ENCODE measurements at places on chromosomes 7 and 10.

DNA sequence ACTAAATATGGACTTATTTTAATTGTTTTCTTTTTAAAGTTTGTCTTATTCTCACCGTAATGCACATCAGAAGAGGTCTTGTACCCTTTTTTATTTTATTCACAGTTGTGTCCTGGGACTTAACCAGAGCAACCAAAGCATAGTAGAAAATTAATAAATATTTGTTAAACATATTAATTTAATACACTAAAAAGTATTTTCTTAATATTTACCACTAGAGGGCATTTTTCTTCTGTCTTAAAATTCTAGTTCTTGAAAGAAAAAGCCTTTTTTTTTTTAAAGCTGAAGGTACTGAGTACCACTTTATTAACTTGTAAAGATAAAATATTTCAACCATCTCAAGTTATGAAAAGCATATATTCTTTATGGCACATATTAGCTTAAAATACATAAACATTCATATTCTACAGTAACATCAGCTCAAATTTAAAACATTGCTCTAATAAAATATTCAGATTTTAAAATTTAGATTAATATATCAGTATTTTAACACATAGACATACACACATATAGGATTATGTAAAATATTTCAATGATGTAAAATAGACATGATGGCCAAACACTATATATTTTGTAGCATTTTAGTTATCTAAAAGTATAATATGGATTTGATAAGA, 260.4 kb downstream of the SEMA3A start:
- DNase-seq, result no peak

- no peak for DNase-seq
Measured at GRCh38 chr7:133883591-133883990, 243.5 kb upstream of the LRGUK start.

- DNase-seq, result no peak
Measured at GRCh38 chr10:129179245-129179971, 287.6 kb upstream of the MGMT start.

- DNase-seq, result no peak
Measured at GRCh38 chr10:98474628-98475027, 27.9 kb upstream of the HPS1 start.

GRCh38 chr10:118812393-118812740, 57.6 kb upstream of the CACUL1 start:
- no peak for DNase-seq

DNA sequence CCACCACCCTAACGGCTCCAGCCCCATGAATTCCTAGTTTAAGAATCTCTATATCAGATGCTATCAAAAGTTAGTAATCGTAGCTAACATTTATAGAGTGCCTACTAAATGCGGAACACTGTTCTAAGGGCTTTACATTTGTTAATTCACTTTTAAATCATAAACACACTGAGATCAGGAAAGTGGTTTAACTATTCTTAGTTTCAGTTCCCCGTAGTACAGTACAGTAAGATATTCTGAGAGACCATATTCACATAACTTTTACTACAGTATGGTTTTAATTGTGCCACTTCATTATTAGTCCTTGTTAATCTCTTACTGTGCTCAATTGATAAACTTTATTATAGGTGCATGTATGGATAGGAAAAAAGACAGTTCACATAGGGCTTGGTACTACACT, 22.5 kb downstream of the SYPL1 start:
- no peak for DNase-seq

DNA sequence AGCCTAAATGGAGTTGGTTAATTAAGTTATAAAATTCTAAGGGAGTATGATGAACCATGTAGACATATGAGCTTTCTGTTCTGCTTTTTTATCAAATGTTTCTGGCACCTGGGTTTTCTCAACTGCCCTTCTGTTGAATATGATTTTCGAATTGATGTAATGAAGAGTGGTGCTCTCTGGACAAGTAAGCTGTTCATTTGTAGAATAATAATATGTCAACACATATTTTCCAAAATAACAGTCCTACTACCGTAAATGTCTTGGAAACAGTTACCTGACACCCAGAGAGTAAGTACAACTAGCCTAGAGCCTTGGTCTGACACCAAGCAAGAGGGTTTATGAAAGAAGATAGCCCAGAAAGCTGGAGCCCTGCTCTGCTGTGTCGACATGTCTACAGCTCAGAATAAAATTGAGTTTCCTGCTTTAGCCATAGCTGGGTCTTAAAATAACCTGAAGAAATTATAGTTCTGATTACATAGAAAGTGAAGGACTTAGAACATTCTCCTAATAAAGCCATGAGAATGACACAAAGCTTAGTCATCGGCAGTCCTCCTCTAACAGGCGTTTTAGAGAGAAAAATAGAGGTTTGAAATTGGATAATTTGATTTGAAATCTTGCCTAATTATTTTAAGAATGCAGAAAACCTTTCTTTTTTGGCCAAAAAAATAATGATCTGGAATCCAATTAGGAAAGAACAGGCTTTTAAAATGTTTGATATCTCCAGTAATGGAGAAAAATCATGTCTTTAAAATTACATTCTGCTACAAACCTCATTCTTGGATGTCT, 25.1 kb downstream of the HDAC9 start:
- no peak for DNase-seq

- no peak for DNase-seq
Measured at GRCh38 chr7:32336726-32337125, 153.5 kb downstream of the LSM5 start.

- DNase-seq, result no peak
Measured at GRCh38 chr10:30751678-30752331, 122.3 kb upstream of the LYZL2 start.

DNA sequence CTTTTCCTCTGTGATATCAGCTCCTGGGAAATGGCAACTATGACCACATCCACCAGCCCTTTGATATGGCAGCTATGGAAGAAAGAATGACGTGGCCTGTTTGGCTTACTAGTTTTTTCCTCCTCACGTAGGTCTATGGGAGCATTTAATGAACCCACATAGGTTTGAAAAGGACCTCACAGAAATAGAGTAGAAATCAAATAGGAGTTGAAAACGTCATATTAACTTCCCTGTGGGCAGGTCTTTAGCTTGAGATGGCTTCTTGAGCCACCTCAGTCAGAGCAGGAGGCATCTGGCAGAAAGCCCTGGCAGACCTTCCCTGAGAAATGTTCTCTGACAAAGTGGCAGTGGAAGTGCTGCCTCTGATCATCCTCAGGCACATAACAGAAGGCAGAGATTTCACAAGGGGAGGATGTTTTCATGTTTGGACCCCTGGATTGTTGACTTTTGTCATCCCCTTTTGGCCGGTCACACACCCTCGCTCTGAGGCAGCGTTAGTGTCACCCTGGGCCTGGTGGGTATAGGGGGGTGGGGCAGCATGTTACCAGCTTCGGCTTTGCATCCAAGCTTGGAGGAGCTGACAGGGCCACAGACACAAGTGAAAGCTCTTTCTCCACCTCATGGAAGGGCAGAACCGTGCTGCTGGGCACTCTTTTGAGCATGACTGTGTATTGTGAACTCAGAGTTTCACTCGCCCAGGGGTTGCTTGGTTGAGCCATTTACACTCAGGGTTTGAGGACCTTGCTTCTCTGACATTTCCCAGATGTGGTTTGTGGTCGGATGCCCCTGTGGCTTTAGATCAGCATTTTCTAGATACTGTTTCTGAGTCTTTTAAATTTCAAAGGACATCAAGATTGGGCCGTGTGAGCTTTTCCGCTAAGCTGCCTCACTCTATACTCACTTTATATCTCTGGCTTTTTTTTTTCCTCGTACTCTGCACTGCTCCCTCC, 184.2 kb downstream of the STK31 start:
- no peak for DNase-seq

DNA sequence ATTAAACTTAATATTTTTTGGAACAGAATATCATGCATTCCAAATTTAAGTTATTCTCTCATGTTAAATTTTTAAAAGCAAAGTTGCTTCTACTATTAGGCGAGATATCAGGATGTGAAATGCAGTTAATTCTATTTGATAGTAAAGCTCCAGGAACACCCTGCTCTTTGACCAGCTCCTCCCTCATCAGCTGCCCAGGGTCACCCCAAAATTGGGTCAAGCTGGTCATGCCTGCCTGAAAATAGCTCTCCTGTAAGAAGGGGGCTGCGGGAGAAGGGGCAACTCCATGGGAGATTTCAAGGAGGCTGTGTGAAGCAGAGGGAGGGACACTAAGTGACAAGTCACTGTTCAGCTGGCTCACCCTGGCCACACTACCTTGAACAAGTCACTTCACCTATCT, 5.9 kb downstream of the PPP1R3C start:
- no peak for DNase-seq

DNA sequence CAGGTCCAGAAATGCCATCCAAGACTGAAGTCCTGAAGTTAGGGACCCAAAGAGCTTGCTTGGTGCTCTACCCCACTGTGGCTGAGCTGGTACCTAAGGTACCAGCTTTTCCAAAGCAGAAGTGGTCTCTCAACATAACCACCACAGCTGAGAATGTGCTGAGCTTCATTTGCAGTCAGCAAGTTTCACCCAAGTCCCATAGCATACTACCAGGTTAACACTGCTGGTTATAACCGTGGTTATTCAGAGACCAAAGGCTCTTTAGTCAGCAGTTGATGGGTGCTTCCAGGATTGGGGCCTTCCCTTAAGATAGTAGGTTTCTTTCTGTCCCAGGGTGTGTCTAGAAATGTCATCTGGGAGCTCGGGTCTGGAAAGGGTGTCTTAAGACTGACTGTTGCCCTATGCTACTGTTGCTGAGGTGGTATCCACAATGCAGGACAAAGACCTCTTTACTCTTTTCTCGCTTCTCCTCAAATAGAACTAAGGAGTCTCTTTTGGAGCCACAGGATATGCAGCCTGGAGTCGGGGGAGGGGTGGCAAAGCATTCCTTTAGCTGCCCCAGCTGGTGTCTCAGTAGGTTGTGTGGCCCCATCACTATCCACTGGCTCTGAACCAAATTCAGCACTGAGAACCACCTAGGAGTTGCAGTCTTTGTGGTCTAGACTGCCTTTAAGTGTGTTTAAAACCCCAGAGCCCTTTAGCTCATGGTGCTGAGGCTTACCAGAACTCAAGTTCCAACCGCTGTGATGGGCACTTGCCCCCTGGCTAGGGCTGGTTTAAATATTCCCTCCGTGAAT, 354.9 kb upstream of the SEMA3C start:
- no peak for DNase-seq

GRCh38 chr10:20616918-20617810, 279.9 kb downstream of the NEBL start:
- no peak for DNase-seq

DNA sequence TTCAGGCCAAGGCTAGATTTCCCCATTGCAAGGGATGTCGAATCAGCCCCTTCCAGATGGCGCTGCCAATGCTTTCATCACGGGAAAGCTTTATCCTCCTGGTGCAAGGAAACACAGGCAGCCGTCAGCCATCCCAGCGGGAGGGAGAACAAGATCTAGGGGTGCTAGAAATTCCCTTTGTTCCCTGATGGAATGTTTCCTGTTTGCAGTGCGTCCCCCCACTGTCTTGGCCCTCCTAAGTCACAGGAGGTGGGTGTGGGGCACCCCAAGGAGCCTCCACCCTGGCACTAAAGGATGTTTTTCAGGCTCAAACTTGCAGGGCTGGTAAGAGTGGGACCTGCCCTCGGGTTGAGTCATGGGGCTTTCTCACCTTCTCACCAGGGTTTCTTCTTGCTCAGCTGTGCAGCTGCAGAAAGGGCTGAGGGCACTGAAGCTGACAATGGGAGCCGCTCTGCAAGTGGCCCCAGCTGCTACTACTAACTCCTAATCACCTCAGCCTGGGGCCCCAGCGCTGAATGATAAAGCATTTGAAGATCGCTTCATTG, 103.6 kb downstream of the PRPF18 start:
- DNase-seq, result no peak

GRCh38 chr10:72087969-72088888, at the start of gene SPOCK2:
Gene SPOCK2, minus strand, starts transcription at chr10:72088551. Its CDS starts 223 bp downstream, at chr10:72088328.
- DNase-seq, result peak; percentile 43

- no peak for DNase-seq
Measured at GRCh38 chr7:1095621-1096155, 7.8 kb downstream of the GPER1 start.

GRCh38 chr10:104351061-104351702, 2.5 kb upstream of the CFAP58 start:
- no peak for DNase-seq

- no peak for DNase-seq
Measured at GRCh38 chr10:121216721-121217181, 365.6 kb downstream of the WDR11 start.

- no peak for DNase-seq
Measured at GRCh38 chr10:111082102-111082975, 5.5 kb downstream of the ADRA2A start.

- DNase-seq, result no peak
Measured at GRCh38 chr7:155217634-155218033, 80.0 kb upstream of the INSIG1 start.

- no peak for DNase-seq
Measured at GRCh38 chr7:137790828-137791227, 55.9 kb downstream of the DGKI start.

DNA sequence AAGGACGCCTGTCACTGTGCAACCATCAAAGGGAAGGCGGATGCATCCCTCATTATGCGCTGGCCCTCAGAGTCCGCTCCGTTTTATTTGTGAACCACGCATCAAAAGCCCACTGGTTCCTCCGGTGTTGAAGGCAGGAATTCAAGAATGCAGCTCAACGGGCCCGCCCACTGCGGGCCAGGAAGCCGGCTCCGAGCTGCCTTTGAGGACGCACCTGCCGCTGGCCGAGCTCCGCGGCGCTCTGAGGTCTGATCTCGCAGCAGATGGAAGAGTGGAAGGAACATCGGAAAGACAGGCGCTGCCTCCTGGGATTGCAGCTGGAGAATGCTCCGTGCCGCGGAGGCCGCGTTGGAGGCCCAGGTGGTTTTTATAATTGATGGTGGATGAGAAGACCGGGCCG, 56.9 kb upstream of the ADGRA1 start:
- no peak for DNase-seq

DNA sequence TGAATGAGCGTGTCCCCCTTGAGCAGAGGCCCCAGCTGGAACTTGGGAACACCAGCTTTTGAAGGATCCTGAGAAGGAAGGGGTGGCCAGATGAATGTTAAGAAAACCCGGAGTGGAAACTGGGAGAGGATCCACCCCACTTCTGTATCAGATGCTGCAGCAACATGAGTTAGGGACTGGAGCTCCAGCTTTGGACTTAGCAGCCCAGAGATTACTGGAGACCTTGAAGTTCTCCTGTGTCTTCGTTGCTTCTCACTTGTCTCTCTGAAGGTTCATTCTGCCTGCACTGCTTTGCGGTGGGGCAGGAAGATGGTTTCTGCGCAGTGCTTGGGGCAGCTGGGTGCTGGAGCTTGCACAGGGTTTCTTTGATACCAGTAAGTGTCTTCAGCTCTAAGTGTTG, 9.3 kb downstream of the TMEM248 start:
- DNase-seq, result no peak

DNA sequence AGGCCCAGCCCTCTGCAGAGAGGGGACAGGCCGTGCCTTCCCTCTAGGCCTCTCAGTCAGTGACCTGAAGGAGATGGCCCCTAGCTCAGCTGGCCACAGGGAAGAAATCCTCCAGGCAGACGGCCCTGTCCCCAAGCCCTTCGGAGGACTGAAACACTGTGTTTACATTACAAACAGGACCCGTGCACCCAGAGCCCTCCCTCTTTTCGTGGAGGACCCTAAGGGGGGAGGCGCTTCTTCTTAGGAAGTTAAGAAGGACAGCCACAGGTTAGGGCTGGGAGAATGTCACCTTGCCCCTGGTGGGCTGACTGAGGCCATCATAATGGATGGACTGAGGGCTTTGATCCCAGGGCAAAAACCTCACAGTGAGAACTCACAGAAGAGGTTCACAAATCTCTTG, 154.9 kb downstream of the SLIT1 start:
- no peak for DNase-seq

- no peak for DNase-seq
Measured at GRCh38 chr10:72308320-72308987, 34.7 kb downstream of the DDIT4 start.

- DNase-seq, result no peak
Measured at GRCh38 chr7:37419496-37419895, 29.2 kb downstream of the ELMO1 start.

- no peak for DNase-seq
Measured at GRCh38 chr10:61754587-61755550, 92.1 kb downstream of the CABCOCO1 start.
